ENCODE measurements at places on chromosomes 13 and 19.
A peak's percentile ranks its signal among the peaks of the same experiment; 100 is the strongest.

DNA sequence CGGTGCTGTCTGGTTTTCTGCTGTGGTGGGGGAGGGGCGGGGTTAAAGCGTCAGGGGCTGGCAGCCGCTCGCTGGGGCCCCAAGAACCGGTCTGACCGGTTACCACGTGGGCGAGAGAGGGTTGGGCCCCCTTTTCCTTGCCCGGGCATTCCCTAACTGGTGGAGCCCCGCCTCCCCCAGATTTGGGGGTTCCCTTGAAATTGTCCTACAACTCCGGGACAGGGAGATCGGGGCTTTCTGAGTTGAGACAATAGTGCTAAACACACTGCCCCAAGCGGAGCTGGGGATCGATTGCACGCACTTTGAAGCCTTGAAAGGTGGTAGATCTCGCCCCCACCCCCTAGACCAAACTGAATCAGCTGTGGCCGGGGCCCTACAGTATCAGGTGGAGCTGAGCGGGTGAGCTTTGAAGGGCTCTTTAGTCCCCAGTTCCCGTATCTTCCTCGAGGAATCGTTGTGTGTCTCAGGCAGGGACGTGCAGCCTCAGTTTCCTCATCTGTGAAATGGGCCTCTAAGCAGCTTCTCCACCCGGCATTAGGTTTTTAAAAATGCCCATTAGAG lies 4.8 kb downstream of the IER2 start:
- DNase-seq = peak; percentile 92

DNA sequence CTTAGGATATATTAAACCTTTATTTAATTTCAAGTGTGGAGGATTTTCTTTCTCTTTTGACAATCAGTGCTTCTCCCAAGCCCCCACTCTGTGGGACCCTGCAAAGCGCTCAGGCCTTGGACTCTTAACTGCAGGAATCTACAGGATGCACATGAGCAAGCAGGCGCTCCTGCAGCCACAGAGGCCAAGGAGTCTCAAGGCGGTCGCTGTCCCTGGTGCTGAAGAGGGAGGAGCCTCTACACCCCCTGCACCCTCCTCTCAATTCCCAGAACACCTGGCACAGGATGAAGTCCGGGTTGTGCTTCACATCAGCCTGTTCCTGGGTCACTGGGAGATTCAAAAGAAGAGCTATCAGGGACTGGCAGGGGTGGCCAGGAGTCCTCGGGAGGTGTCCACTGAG lies 13.5 kb downstream of the OR10H4 start:
- no peak for DNase-seq

DNA sequence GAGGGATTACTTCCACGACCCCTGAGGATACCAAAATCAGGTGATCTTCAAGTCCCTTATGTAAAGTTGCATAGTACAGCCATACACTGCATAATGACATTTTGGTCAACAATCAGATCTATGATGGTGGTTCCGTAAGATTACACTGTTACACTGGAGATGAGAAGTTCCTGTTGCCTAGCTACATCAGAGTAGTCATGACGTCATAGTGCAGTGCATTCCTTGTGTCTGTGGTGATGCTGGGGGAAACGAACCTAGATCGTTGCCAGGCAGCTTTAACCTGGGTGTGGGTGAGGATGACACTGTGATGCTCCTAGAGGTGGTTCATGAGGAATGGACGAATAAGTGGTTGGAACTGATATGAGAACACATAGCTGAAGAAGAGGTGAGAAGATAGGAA lies 9.1 kb downstream of the ZNF610 start:
- no peak for DNase-seq

DNA sequence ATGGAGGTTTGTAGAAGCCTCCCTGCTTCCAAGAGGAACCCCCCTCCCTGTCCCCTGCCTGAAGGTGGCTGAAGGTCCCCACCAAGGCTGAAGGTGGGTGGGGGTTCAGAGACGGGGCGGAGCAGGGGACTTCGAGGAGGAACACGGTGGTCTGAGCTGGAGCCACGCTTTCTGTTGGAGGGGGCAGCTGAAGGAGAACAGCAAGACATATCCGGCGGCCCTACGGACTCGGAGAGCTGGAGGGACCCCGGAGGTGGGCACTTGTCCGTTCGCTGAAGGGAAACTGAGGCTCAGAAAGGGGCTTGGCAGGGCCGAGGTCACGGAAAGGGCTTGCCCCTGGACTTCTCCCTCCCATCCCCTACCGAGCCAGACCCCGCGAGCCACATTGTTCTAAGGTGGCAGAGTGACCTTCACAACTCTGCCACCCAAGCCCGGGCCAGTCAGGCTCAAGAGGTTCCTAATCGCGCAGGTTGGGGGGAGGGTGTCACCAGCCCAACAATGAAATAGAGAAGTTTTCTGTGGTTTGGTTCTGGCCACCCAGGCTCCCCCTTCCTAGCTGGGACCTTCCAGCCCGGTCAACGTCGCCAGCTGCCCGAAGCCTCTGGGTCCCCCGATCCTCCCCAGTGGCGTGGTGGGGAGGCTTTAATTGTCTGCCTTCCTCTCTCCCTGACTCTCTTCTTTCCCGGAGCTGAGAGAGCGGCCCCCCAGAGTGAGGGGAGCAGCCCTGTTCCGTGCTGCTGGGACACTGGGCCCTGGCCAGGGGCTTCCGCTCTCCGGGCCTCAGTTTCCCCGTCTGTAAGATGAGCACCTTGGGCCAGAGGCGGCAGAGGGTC lies 15.5 kb upstream of the KCNN1 start:
- no peak for DNase-seq

DNA sequence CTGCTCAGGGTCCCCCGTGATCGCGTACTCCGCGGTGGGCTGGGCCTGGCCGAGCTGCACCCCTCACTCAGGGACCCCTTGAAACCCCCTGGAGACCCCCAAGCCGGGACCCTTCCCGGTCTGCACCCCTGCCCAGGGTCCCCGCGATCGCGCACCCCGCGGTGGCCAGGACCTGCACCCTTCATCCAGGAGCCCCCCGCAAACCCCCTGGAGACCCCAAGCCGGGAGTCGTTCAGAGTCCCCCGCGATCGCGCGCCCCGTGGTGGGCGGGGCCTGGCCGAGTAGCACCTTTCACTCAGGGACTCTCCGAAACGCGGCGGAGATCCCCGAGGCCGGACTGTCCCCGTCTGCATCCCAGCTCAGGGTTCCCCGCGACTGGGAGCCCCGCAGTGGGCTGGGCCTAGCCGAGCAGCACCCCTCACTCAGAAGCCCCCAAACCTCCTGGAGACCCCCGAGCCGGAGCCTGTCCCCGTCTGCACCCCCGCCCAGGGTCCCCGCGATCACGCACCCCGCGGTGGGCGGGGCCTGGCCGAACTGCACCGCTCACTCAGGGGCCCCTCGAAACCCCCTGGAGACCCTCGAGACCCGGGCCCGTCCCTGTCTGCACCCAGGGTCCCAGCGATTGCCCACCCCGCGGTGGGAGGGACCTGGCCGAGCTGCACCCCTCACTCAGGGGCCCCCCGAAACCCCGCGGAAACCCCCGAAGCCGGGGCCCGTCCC lies 748 bp downstream of the LMNB2 start:
- DNase-seq = no peak

- peak; percentile 97 for DNase-seq
These were observed 15.2 kb upstream of the MYO1F start for GRCh38 chr19:8592231-8593009.

GRCh38 chr13:91879360-91879759 lies 480.9 kb downstream of the GPC5 start:
- DNase-seq = no peak

DNA sequence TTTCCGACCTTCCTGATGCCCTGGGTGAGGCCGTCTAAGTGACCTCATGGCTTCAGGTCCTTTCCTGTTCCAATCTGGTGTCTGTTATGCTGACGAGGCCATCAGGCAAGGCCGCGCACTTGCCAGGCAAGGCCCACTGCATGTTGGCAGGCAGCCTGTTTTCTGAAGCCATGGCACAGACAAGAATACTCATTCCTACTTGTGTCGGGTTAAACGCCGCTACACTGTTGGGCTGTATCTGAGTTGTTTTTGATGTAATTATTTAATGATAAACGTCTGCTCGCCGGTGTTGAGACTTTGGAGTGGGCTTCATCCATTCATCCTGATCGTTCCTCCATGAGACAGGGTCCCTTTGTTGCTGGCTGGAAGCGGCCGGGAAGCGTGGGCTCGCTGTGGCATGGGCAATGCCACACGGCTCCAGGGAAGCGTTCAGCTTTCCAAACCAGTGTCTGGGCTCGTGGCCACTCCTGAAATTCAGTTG lies 92.1 kb downstream of the ATP11A start:
- peak; percentile 70 for DNase-seq

GRCh38 chr13:27562457-27562856 lies 57.9 kb downstream of the LNX2 start:
- no peak for DNase-seq

DNA sequence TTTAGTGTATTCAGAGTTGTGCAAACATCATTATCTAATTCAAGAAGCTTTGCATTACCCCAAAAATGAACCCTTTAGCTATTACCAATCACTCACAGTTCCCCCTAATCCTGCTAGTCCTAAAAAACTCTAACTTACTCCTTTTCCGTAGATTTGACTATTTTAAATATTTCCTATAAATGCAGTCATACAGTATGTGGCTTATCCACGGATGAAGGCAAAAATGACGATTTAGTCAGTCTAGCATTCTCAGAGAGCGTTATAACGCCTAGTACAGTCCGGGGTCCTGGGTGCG lies 587 bp upstream of the ZNF383 start:
- no peak for DNase-seq

- DNase-seq = no peak
These were observed 69.8 kb upstream of the SCEL start for GRCh38 chr13:77465603-77466195.

DNA sequence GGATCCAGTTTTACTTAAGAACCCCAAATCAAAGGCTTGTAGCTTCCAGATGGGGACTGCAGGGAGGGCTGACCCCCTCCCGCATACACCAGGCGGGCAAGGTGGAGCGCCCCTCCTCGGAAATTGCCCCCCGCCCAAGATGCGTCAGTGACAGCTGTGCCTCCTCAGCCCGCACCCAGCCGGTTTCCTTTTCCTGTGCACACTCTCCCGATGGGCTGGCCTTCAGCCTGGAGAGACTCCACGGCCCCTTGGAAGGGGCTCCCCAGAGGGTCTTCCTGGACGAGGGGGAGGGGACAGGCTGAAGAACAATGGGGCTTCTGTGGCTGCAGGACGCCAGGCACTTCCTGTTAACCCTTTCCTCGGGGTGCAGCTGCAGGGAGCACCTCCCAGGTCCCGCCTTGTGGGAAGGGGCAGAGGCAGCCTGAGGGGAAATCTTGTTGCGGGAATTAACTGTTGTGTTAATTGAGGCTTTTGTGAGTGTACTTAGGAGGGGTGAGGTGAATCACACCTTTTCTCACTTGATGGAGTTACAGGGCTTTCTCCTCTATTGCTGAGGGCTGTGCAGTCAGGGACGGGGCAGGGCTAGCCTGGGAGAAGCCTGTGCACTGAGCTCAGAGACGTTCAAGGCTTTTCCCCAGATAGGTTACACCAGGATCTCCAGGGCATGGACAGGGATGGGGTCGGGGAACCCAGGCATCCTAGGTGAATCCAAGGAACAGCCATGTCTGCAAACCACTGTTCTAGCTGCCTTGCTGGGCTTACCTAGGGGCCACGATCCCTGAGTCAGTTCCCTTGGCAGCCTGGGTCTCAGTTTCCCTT lies 14.3 kb downstream of the IER2 start:
- DNase-seq = no peak

DNA sequence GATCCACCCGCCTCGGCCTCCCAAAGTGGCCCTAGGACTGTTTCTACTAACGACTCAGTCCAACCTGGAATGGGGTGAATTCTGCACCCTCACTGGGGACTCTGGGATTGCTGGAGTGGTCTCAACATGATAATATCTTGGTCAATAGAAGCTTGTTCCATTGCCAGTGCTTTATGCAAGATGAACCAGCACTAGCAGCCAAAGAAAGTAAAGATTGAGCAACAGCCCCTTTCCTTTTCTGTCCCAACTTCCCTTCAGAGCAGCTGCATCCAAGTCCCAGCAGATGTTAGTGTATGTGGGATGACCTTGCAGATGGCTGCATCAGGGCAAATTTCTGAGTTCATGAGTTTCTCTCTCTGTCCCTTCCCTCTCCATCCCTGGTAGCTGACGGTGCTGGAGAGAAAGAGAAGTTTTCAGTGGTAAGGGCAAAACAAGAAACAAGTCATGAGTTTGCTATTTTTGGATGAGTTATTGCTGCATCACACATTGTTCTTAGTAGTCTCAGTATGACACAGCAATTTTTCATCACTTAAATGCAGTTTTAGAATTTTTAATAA lies 183.6 kb upstream of the EDNRB start:
- DNase-seq = peak; percentile 91

DNA sequence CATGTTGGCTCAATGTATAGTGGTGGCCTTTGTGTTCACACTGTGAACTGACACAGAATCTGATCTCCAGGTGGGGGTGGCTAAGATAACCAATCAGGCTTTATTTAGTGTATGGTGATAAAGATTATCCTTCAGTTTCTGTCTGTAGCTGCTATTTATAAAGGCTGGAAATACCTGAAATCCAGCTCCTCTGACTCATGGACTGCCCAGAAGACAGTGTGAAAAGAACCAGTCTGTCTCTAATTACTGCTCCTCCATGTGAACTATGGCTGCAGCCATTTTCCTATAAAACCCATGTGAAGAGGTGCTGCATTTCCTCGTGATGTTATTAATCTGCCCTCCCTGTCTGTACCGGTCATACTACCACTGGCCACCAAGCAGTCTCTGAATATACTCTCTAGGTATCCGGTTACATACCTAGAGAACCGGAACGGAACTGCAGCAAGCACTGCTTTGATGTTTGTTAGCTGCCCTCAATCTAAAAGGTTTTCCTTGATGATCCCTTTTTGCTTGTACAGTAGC lies 238.0 kb downstream of the LHFPL6 start:
- no peak for DNase-seq

GRCh38 chr19:3765121-3765520 lies 2.6 kb downstream of the MRPL54 start:
- DNase-seq = no peak

DNA sequence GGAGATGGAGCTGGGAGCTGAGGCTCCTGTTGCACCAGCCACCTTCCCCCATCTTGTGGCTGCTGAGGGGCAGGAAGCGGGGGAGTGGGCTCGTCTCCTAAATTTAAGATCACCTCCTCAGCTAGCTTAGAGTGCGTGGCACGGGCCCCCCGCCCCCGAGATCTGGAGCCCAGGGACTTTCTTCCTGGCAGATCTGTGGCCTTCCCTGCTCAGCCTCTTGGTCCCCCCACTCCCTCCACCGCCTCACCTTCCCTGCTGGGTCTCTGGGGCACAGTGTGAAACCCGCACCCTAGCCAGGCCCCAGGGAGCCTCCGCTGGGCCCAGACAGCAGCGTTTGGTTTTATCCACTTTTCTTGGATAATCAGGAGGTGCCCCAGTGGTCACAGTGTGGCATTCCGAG lies 35.9 kb downstream of the MAU2 start:
- no peak for DNase-seq

- DNase-seq = no peak
These were observed 846 bp upstream of the PRKACA start for GRCh38 chr19:14118165-14119051.

- DNase-seq = no peak
These were observed 629 bp downstream of the PEPD start for GRCh38 chr19:33520844-33521479.
